Uterus (tissue), 4 donors: ENCODE measurements at places on chromosomes 7 and 10. TPM values are rescaled to one million over a fixed set of nuclear protein-coding genes. Genes with fewer than 3 reads are reported as not detected.

DNA sequence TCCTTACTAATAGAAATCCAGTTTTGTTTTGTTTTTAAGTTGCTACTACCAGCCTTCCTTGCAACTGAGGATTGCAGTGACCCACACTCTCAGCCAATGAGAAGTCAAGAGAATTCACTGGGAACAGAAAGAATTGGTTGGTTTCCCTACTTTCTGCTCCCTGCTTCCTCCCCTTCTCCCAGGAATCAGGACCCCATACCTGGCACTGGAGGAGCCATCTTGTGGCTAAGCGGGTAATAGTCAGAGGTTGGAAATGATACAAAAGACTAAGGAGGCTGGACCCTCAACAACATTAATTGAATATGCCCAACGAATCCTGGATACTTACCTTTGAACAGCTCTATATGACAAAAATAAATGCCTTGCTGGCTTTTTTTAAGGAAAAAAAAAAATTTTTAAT lies 6.3 kb downstream of the TMEM176A start:
- H3K27ac ChIP-seq = no peak overlapping the region
- no peaks in the 10 kb centered on the region for H3K36me3 ChIP-seq
- H3K27me3 ChIP-seq = no peaks in the 10 kb centered on the region
- no peak for DNase-seq
- no peak overlapping the region for H3K4me3 ChIP-seq
- H3K4me1 ChIP-seq = no peaks in the 10 kb centered on the region

DNA sequence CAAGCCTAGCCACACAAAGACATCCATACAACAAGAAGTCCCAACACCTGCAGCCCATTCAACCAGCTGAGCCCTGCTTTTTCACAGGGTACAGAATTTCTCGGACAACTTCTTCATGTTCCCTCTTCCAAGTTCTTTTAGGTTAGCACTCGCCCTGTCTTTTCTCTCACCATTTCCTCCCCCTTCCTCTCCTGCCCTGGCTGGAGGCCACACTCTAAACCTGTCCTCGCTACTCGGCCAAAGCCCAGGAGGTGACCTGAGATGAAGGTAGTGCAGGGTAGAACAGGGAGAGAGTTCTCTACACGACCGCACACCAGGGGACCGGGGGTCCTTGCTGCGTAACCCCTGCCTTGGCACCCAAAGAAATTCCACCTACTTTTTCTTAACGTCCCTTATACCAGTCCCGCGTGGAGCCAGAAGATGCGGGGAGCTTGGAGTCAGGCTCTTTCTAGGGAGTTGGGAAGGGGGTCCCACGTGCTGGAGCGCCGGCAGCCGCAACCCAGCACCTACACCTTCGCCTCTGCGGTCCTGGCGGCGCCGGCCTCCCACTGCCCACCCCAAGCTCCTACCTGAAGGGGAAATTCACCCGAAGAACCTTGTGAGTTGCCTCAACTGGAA lies 16.0 kb upstream of the DLX6 start:
- peaks cover 3% of the 10 kb centered on the region for H3K27me3 ChIP-seq
- no peak overlapping the region for H3K4me3 ChIP-seq
- H3K27ac ChIP-seq = no peak overlapping the region
- no peaks in the 10 kb centered on the region for H3K36me3 ChIP-seq
- DNase-seq = no peak

DNA sequence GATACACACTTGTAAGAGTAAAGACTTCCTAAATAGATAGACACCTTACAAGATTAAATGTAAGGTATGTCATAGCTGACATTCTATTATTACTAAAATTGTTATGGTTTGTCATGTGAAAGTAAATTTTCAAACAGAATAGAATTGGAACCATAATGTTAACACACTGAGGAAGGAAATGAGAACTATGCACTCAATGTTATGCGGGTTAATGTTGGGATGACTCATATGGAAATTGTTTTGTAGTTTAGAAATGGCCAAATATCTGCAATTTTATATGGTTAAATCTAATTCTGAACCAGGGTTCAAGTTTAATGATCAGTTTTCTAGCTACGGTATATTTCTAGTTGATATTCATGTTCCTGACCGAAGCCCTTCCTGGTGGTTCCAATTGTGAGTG lies 214.2 kb upstream of the ADO start:
- no peak for DNase-seq
- no peaks in the 10 kb centered on the region for H3K27me3 ChIP-seq
- no peak overlapping the region for H3K27ac ChIP-seq
- H3K4me3 ChIP-seq = no peak overlapping the region

- no peak overlapping the region for H3K27ac ChIP-seq
- no peaks in the 10 kb centered on the region for H3K4me1 ChIP-seq
- no peak overlapping the region for H3K4me3 ChIP-seq
- DNase-seq = no peak
- H3K27me3 ChIP-seq = no peaks in the 10 kb centered on the region
Measured at GRCh38 chr7:5607951-5608656, 173.4 kb downstream of the RNF216 start.

DNA sequence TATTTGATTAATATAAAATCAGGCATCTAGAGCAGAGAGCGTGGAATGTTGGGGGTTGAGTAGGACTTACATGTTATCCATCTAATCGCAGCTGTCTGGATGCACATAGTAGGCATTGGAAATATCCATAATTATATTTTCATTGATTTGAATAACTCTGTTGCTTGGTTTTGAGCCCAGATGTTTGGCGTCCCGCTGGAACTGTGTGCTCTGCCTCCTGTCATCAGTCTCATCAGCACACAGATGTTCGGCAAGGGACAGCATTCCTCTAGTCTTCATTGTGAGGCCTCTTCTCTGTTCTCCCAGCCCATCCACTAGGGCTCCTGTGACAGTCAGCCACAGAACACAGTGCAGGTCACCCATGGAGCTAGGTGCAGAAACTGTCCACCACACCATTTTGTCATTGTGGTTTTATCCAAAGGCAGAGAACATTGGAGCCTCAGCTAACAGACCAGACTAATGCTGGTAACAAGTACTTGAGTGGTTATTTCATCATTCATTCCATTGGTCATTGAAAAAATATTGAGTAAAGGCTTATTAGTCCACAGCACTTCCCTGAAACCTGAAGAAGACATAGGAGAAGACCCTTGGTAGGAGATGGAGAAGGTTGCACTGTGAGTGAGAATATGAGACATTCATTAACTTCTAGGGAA lies 927.4 kb downstream of the LRMDA start:
- H3K4me1 ChIP-seq = no peaks in the 10 kb centered on the region
- H3K4me3 ChIP-seq = no peak overlapping the region
- no peaks in the 10 kb centered on the region for H3K27me3 ChIP-seq
- no peak overlapping the region for H3K27ac ChIP-seq
- H3K36me3 ChIP-seq = no peaks in the 10 kb centered on the region

Gene SPDYE16
- total RNA-seq = not detected

Gene FAM180A
- total RNA-seq = 6.3 TPM

Gene PAPOLB
- total RNA-seq = not detected

Gene VAX1
- total RNA-seq = not detected

Gene LRIT1
- not detected for total RNA-seq

Gene FGF8
- total RNA-seq = not detected
